ENCODE measurements at places on chromosomes 1 and 21. TPM values are rescaled to one million over a fixed set of nuclear protein-coding genes. Genes with fewer than 3 reads are reported as not detected.

ESRRG gene
- not detected for total RNA-seq

ADAMTS1 gene
- 70.9 TPM for total RNA-seq

NOS1AP gene
- 1.6 TPM for total RNA-seq

CTSE gene
- 0.07 TPM for total RNA-seq

GOLT1A gene
- not detected for total RNA-seq

KIF17 gene
- 0.13 TPM for total RNA-seq

CRB1 gene
- total RNA-seq = not detected

S100A16 gene
- total RNA-seq = 689 TPM

IKBKE gene
- 14.8 TPM for total RNA-seq

NR1I3 gene
- total RNA-seq = not detected

OR2M4 gene
- total RNA-seq = not detected

PRR9 gene
- not detected for total RNA-seq

SLC1A7 gene
- total RNA-seq = not detected

OR6N1 gene
- not detected for total RNA-seq

OR10X1 gene
- total RNA-seq = not detected

- no peak for DNase-seq
These were observed 699 bp downstream of the ECHDC2 start for GRCh38 chr1:52920791-52921291.

- no peak for DNase-seq
These were observed 1.7 kb downstream of the ACTRT2 start for GRCh38 chr1:3022976-3023375.

- DNase-seq = no peak
These were observed 262.6 kb downstream of the CAMTA1 start for GRCh38 chr1:7047866-7048265.

DNA sequence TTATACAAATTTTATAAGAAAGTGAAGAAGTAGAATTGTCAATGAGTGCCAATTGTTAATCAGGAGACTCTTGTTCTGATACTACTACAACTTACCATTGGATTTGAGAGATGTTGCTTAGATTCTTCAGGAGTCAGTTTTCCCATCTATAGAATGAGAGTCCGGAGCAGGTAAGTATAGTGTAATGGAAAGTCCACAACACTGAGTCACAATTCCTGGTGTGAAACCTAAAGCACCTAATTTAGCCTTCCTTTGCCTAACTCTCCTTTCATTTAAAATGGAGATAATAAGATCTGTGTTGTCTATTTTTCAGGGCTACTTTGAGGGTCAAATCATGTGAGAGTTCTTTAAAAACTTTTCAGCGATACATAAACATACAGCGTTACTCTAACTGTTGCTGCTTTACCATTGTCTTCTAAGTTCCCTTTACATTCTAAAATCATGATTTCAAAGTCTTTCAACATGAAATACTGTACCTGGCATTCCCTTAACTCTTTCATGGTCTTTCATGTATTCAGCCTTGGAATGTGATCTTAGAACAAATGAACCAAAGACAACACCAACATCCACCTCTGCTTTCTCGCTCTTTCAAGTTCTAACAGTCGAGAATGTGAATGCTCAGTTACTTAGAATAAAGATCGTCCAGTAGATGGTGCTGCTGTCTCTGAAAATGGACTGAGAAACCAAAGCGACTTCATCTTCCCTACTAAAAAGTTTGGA, 90.9 kb downstream of the SLC30A10 start:
- DNase-seq = peak; percentile 2

DNA sequence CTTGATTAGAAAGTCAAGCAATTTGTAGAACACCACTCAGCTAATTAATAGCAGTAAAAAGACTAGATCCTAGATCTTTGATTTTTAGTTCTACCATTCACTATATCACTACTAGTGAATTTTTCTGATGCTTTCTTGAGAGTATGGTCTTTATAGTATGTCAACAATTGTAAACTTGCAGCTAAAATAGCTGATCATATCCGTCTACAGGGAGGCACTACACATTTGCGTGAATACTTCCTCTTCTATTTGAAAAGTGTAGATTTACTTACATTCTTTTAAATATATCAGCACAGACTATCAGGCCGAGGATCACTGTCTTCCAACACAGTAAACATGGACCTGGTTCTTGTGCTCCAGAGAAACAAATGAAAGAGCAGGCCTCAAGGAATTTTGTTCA, 18.6 kb upstream of the PTPRC start:
- DNase-seq = no peak

GRCh38 chr1:186474208-186474607, 13.3 kb upstream of the PDC start:
- no peak for DNase-seq

- DNase-seq = no peak
These were observed 20.2 kb downstream of the KIF17 start for GRCh38 chr1:20697563-20697962.

DNA sequence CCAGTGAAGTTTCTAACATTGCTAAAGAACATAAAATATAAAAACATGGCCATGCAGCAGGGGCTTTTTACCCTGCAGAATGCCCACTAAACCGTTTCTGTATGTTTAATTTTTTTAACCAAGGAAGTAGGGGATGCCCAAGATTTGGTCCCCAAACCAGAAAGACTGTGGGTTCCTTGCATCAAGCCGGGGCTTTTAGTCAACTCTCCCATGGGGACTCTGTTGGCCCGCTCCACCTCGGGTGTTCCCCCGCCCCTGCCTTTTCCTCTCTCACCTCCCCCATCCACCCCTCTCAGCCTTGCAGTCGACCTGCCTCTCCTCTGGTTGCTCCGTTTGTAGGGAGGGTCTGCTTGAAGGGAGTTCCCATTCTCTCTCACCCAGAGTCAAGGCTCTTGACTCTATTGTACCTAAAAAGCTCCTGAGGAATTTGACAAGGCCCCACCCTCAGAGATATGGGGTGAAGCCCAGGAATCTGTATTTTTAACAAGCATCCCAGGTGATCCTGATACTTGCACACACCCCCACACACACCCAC, 117.5 kb downstream of the TOMM20 start:
- no peak for DNase-seq

- no peak for DNase-seq
These were observed 39.0 kb upstream of the TADA1 start for GRCh38 chr1:166915042-166915441.

DNA sequence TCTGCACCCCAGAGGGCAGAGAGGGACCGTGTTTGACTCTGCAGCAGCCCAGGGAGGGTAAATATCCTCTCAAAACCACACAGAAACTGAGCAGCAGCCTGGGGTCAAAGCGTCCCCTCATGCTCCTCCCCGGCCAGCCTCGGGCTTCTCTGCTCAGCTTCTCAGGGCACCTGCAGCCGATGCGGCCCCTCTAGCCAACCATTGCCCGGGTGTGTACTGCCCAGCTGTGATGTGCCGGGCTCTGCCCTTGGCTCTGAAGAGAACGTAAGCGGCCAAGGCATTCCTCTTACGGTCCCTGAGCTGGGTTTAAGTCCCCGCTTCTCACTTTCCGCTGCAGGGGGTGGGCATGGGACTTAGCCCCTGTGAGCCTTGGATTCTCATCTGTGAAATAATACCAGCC, 5.5 kb downstream of the FAM131C start:
- no peak for DNase-seq

- no peak for DNase-seq
These were observed 163.4 kb downstream of the RUNX1 start for GRCh38 chr21:34885626-34886239.

- peak; percentile 73 for DNase-seq
These were observed at the start of the genes CRYZ and TYW3 for GRCh38 chr1:74732960-74733603. Gene CRYZ (minus strand): TSS chr1:74733050. CDS start chr1:74724821, 8,229 bp downstream. Gene TYW3 (plus strand): TSS chr1:74733152. CDS start chr1:74733245, 93 bp downstream.

GRCh38 chr1:221734187-221734586, 7.7 kb downstream of the DUSP10 start:
- no peak for DNase-seq

GRCh38 chr1:203186091-203186445, 436 bp downstream of the CHI3L1 start:
- no peak for DNase-seq

GRCh38 chr1:237779356-237779755, 111.4 kb downstream of the ZP4 start:
- DNase-seq = no peak

GRCh38 chr1:10909697-10910680, 102.5 kb upstream of the TARDBP start:
- DNase-seq = no peak

GRCh38 chr1:222081859-222082258, 340.0 kb upstream of the DUSP10 start:
- no peak for DNase-seq

GRCh38 chr1:37303884-37304574, 170.4 kb upstream of the ZC3H12A start:
- no peak for DNase-seq

- DNase-seq = no peak
These were observed 22.7 kb upstream of the EYA3 start for GRCh38 chr1:28111157-28111556.

DNA sequence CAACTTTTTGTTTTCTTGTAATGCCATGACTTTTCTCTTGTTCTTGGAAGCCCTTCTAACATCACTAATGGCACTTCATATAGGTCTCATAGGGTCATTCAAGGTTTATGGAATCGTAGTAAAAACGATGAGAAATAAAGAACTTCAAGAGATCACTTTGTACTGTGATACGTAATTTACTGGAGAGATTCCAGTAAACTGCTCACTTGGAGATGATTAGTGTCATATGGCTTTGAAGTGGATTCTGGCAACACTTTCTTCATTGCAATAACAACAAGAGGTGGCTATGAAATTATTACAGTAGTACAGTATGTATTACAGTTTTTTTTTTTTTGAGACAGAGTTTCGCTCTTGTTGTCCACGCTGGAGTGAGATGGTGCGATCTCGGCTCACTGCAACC, 103.4 kb downstream of the RUSC1 start:
- no peak for DNase-seq

GRCh38 chr1:70706381-70707037, 295.4 kb downstream of the CTH start:
- no peak for DNase-seq

DNA sequence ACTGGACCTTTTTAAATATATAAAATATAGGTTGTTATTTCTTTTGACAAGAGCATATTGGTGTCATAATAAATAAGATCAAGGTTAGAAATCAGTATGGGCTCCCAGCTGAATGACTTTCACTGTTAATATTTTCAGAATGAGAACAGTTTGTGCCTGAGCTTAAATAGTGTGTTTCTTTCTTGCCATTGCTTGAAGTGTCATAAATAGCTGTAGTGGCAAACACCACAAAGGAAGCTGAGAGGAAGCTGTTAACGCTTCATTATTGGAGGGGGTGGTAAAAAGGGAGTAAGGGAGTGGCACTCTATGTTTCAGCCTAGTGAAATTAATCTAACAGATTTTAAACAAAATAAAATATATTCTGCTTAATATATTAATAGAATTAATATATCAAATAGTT, 1089.8 kb upstream of the NCAM2 start:
- no peak for DNase-seq

GRCh38 chr1:55974714-55975441, 604.5 kb downstream of the PLPP3 start:
- DNase-seq = peak; percentile 17

- DNase-seq = no peak
These were observed 85.6 kb upstream of the TTC39A start for GRCh38 chr1:51415963-51416362.

DNA sequence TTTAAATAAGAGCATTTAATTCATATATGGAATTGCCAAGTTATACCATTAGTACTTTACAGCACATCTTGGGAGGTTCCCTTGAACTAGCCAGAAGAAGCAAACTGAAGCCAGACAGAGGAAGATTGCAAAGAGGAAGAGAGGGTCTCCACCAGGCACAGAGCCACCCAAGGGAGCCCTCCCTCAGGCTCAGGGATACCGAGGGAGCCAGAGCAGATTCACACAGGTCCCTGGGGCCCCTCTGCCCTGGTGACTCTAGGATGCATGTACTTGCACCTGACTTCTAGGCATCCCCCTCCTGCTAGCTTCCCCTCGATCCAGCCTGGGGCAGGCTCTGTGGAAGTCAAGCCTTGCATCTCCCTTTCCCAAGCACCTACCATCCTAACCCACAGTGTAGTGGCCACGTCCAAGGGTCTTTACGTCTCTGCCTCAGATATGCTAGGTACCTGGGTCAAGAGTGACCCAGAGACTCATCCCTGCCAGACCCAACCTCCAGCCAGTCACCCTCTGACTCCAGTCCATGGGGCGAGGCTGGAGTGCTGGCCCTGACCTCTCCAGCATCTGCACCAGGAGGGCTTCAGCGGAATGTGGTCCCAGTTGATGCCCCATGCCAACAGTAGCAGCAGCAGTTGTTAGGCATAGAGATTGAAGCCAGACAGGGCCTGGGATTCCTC, 6.4 kb downstream of the IFNAR2 start:
- DNase-seq = no peak

DNA sequence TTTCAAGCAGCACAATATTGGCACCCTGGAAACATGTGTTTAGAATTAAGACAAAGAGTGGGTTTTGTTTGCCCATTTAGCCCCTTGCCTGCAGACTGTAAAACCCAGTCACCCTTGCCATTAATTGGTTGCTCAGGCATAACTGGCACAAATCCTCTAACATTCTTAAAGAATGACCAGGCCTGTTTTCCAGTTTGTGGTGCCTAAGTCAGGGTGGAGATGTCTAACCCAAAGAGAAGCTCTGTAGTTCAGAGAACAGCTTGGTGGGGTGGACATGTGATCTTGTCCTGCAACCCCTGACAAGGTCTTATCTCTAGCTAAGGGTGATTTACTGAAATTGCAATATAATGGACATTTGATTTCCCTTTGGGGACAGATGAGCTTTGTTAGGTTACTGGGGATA, 8.8 kb upstream of the ANGPTL7 start:
- DNase-seq = no peak

DNA sequence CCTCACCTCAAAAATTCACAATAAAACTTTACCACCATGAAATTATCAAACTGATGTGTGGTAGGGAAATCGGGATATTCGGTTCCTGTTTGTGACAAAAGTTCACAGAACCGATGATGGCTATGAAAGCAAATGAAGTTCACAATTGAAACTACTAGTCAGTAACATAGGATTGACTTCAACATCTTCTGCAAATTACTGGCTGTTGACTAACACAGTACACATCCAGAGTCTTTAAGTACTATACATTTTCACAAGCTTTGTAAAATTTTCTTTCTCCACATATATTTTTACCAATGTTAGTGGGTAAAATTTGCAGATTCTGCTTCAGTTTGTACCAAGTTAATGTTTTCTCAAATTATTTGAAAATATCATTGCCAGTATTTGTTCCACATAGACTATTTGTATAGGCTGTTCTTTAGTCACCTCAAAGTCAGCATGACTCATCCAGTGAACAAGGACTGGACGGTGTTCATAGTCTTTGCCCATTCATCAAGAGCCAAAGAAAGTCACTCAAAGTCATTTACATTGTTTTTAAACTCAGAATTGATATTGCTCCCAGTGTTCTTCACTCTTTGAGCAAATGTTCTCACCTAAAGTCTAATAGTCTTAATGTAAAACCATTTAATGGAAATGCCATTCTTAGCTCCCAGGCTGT, 213.4 kb downstream of the USP25 start:
- no peak for DNase-seq
